ENCODE measurements at places on chromosomes 7 and 10.
A peak's percentile ranks its signal among the peaks of the same experiment; 100 is the strongest.

- no peak for DNase-seq
These were observed 13.6 kb downstream of the MTURN start for GRCh38 chr7:30148426-30148825.

- no peak for DNase-seq
These were observed 68.0 kb downstream of the SUGCT start for GRCh38 chr7:40202851-40203250.

- peak; percentile 7 for DNase-seq
These were observed 10.6 kb upstream of the GRB10 start for GRCh38 chr7:50793120-50793946.

DNA sequence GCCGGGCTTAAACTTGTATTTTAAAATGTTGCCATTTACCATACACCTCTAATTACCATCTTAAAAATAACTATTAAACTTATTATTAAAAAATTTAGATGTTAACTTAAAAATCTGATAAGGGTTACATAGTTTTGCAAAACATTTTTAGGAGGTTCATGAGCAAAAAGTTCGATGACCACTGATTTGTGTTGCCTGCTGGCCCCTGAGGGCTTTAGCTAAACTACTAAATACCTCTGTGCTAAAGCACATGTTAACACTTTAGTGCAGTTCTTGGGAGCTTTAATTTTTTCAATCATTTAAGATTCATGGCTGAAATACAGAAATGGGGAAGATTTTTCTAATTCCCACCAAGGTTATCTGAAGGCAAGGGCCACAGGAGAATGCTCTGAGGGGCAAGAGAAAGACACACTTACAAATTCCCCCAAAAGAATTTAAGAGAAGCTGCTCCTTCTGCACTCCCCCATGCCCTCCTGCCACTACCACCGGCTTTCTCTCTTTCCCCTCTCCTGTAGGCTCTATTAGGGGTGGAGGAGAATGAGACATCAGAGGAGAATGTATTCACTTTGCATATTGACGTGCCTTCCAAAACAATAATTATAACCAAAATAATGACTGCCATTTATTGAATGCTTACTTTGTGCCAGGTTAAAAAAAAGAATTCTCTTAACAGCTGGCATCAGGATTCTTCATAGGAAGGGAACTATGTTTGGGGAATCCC, 106.2 kb downstream of the RTKN2 start:
- no peak for DNase-seq

GRCh38 chr10:113073549-113074189, 123.6 kb downstream of the TCF7L2 start:
- no peak for DNase-seq

- no peak for DNase-seq
These were observed 83.5 kb downstream of the ZNF777 start for GRCh38 chr7:149377386-149377785.

DNA sequence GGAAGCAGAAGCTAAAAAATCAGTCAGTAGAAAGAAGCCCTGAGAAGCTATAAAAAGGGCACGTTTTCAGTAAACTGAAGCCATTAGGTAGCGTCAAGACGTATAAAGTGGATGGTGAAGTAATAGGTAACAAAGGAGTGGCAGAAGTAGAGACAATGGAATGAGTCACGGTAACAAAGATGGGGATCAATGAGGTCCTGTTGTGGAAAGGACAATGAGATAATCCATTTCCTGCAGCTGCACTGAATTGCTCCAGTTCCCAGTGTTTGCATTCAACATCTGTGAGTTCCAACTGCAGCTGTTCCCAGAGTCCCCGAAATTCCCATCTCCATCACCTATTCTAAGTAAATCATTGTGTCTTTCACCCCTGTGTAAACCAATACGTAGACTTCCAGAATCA, 4.8 kb upstream of the HYCC1 start:
- DNase-seq, result no peak

GRCh38 chr10:55233090-55233489, 432.1 kb upstream of the PCDH15 start:
- no peak for DNase-seq

DNA sequence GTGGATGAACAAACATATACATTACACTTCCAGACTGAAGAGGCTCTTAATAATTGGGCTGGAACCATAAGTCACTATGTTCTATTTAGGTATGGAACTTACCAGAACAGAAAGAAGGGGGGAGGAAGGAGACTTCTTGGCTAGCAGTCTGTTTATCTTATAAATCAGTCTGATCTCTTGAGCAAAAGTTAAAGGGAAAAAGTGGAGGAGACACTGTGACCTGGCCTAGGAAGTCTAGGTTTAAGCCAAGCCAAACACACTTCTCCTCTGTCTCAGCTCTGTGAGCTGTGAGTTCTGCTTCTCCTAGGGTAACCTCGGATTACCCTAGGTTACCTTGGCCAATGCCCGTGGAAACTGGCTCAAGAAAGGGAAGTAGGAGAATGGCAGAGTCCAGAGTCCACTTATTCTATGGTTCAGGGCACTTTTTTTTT, 95.2 kb downstream of the PFKFB3 start:
- DNase-seq, result no peak

- DNase-seq, result no peak
These were observed 22.5 kb upstream of the HIBADH start for GRCh38 chr7:27685209-27685608.

- DNase-seq, result no peak
These were observed 9.4 kb downstream of the WBP1L start for GRCh38 chr10:102752934-102753664.

DNA sequence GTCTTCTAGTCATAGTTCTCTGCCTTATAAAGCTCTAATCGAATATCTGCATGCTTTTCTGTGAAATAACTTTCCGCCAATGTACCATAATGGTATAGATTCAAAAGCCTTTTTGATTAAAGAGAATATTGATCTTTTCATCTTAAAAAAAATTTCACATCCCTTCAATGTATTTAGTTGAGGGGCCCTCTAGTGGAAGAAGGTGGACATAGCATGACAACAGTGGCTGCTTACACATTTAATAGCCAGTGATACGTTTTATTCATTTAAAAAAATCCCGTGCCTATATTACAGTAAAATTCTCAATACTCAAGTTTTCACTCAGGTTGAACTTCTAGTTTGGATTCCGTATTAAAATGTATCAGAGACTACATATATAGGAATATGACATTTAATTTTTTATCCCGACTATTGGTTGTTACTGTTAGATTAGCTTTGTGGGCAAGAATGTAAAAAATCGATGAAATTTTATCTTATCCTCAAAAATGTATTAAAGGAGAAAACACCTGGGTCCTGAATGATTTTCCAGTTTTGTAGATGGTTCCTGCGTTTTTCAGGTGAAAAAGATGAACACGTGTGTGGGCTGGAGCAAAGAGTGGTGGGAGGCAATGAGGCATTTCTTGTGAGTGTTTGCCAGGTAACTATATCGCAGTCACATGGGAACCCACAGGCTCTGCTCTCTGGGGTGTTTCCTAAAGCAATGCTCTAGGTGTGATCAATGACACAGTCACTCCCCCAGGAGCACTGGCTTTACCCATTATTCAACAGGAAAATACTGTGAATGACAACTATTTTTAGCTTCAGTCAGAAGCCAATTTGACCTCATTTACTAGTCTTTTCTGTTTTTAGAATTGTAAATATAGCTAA, 24.1 kb upstream of the PNLIP start:
- peak; percentile 1 for DNase-seq

DNA sequence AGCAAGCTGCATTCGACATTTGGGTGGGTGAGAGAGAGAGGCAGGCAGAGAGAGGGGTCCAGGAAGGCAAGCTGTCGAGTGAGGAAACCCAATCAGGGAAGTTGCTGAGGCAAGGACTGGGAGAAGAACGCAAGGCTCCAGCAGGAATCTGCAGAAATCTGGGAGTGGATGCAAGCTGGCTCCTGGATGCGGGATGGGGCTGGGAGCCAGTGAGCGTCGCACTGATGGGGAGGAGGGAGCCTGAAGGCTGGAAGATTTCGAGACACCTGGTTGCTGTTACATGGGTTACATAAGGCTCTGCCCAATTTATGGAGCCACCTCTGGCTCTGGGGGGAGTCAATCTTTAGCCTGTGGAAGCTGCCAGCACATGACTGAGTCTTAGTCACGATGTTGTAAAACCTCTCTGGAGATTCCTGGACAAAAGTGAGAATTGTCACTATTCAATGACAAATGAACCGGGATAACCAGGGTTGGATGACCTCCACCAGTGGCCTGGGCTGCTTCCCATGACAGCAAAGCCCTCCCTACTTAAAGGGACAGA, 51.1 kb upstream of the ADRB1 start:
- DNase-seq, result no peak

DNA sequence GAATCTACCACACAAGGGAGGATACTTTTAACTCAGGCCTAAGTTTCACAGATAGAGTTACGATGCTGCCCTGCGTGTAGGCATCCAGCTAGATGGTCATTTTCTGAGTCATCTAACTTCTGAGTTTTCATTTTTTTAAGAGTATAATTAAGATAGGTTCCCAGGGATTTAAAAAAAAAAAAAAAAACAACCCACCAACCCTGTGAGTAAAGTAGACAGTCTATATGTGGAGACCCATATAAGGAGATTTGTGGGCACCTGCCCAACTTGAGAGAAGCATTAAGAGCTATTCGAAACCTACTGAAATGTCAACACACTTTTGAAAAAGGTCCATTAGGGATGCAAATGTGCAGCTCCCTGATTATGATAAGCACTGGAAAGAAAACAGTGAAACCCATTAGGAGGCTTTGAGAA, 257.3 kb downstream of the TRIL start:
- no peak for DNase-seq

GRCh38 chr10:124484661-124485060, 23.0 kb downstream of the LHPP start:
- no peak for DNase-seq

GRCh38 chr10:33441561-33441960, 107.1 kb upstream of the NRP1 start:
- no peak for DNase-seq

DNA sequence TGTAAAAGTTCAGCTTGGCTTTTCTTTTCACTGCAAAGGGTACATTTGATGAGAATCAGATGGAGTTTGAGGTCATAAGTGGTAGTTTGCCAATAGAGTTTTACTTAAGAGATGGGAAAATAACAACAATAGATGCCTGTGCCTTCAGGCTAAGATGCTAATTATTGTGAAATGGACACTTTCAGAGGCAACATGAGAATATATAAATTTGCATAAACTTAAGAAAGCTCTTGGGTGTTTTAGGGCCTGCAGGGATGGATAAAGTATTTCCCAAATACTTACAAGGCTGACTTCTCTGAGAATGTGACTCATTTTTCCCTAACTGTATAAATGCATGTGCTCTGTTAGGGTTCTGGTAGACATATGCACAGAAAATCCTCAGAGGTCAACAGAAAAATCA, 200.3 kb upstream of the SVIL start:
- DNase-seq, result no peak

DNA sequence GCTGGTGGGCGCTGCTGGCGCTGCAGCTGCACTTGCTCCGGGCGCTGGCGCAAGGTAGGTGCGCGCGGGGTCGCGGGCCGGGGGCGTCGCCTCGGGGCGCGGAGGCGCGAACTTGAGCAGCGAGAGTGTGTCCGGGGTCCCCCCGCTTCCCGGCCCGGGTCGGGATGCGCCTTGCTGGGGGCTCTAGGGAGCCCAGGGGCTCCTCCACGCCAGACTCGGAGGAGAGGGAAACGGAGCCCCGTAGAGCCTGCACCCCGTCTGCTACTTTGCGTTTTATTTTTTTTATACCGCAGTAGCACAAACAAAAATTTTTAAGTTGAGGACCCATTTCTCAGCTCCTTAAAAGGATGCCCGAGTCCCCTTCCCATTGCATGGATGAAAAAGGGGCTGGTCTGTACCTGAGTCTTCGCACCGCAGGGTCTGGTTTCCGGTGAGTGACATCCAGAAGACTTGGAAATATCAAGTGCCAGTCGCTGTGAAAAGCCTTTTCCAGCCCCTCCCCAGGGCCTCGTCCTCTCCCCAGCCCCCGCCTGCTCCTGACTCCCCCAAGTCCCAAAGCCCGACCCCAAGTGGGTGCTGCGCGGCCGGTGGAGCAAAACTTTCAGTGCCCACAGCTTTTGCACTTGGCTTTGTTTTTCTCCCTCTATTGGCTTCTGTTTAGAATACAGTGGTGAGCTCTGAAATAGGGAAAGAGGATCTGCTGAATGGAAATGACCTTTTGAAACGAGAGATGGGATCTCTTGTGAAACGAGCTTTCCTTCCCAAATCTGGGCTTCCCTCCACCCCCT, 973 bp downstream of the SDK1 start:
- DNase-seq, result no peak

- no peak for DNase-seq
These were observed 711.5 kb upstream of the C7orf33 start for GRCh38 chr7:147878912-147879661.

DNA sequence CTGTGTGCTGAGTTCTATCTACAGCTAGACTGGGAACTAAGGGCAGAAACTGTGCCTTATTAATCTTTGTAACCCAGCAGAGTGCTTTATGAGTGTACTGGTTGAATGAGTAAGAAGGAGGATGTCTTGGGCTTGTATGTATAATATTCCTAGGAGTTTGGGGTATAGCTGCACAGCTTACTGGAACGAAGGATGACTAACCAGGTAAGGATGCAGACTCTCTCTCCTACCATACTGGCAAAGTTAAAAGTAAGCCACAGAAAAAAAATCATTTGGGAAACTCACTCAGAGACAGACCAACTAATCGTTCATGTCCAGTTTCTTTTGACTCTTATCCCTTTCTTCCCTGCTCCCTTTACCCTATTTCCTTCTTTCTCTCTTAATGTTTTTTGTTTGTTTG, 1.4 kb upstream of the DHTKD1 start:
- DNase-seq, result no peak

DNA sequence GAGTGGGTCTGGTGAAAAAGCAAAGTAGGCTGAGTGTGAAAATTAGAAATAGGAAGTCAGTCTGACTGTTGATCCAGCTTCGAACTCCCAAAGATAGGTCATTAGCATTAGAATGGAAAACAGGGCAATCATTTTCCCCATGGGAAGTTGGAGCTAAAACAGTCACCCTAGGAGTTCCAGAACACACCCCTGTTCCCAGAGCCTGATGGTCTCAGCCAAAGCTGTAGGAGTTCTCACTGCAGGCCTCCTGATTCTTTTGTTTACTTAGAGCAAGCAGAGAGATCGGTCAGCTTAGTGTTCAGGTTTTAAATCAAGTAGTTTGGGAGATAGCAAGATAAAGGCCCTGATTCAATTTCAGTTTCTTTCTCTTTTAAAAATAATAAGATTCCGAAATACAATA, 28.8 kb upstream of the JCAD start:
- no peak for DNase-seq

GRCh38 chr7:98284335-98285036, 3.0 kb downstream of the BRI3 start:
- no peak for DNase-seq

DNA sequence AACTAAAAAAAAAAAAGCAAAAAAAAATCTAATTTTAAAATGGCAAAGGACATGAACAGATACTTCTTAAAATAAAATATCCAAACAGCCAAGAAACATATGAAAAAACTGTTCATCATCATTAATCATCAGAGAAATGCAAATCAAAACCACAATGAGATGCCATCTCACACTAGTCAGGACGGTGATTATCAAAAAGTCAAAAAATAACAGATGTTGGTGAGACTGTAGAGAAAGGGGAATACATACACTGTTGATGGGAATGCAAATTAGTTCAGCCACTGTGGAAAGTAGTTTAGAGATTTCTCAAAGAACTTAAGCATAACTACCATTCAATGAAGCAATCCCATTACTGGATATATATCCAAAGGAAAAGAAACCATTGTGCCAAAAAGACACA, 30.2 kb downstream of the COBL start:
- DNase-seq, result no peak

Data from stimulated activated naive CD4-positive, alpha-beta T cell treated with Interleukin-2 at 50 U/mL for 16 hours (primary cell).